ENCODE measurements at places on chromosomes 2 and 18.

- DNase-seq, result no peak
Observed at GRCh38 chr18:79720359-79720733, 40.7 kb downstream of the CTDP1 start.

DNA sequence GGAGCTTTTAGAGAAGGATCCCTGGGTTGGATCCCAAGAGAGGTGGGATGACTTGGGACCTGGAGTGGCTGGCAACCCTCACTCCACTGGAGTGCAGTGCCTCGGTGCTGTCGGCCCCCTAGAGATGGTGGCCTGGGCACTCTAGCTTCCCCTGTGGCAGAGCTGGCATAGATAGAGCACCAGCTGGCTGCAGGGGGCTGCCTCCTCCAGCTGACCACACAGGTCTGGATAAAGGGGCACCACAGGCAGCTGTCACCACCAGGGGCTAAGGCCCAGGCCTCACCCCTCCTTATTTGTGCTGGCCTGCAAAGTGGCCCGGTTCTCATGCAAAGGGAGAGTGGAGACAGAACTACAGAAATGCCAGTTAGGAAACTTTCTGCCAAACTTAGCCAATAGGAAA, 74.3 kb downstream of the ZBTB7C start:
- no peak for DNase-seq

DNA sequence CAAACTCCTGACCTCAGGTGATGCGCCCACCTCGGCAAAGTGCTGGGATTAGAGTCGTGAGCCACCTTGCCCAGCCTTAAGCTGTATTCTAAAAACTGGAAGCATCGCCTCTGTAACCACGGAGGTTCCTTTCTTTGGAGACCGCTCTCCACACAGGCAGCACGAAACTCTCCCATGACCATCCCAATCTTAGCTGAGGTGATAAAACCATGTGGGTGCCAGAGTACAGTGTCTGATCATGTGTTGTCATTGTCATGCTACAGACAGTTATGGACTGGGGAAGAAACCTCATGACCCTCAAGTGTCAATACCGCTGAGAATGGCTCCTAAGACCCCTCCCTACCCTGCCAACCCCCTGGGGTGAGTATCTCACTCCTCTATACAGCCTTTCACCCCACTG, 41.4 kb upstream of the EPG5 start:
- peak; percentile 40 for DNase-seq

DNA sequence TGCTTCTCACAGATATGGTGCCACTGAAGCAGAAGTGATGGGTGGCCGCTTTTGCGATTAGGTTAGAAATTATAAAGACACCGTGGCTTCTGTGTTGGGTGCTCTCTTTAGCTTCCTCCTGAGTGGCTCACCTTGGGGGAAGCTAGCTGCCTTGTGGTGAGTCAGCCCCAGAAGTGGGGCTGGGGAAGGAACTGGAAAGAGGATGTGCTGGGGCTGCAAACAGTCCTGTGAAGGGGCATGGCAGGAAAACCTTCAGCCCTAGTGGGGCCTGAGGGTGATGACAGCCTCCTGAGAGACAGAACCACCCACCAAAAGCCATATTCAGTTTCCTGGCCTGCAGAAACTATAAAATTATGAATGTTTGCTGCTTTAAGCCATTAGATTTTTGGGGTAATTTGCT, 8.9 kb upstream of the ASB18 start:
- DNase-seq, result no peak

GRCh38 chr2:9631878-9632700, 1.3 kb upstream of the YWHAQ start:
- DNase-seq, result no peak

DNA sequence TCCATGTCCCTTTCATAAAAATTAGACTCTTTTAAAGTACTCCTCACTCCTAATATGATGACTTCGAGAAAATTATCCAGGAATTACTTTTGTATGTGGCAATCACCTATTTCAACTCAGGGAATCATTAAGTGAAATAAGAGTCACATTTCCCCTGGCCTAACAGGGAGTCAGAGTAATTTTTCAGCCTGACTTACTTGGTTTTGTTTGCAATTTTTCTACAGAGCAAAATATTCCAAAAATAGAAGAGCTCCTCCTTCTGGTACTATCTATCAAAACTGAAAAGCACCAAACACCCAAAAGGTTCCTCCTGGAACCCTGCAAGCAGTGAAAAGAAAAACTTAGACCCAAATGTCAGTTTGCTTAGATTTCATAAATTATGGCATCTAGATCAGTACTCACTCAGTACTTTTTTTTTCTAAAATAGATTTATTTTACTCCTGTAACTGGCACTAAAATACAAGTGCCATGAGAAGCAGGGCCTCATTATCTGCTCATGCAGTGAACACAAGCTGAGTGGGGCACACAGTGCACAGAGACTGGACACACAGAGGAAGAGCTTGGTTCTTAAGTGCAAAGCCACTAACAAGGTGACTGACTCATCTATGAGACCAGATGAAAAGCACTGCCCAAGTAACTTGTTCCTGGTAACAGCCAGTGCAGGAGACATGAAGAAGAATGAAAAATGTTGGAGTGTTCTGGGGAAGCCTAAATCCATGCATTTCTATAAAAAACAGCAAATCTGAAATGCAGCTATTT, 28.7 kb downstream of the ACAA2 start:
- DNase-seq, result no peak

DNA sequence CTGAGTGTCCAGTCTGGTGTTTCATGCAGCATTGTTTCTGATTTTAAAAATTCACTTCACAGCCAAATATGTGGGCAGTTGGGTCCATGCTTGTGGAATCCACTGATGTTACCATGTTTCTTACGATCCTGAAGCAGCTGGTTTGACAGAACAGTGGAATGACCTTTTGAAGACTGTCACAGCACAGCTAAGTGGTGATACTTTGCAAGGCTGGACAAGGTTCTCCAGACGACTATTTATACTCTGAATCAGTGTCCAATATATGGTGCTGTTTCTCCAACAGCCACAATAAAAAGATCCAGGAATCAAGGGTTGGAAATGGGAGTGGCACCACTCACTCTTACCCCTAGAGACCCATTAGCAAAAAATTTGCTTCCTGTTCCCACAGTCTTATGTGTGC, 577.4 kb upstream of the RAB6C start:
- no peak for DNase-seq

DNA sequence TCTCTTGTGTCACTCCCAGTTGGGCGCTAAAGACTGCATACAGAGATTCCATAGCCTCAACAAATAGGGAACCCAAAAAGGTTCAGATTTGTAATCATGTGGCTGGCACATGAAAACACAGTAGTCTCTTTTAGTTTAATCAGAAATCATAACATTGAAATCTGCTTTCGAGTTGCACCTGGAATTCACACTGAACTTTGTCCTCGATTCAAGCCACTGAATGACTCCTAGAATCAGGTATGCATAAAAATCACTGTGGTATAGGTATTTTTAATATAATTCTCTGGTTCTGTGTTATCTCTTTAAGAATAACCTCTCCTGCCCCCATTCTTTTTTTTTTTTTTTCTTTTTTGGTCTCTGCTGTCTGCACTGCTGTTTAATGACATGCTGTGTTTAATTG, 150.2 kb downstream of the KCNH7 start:
- no peak for DNase-seq

- no peak for DNase-seq
Observed at GRCh38 chr18:34221971-34222306, 2.8 kb downstream of the NOL4 start.

GRCh38 chr18:12377556-12378197, 650 bp upstream of the AFG3L2 start:
- DNase-seq, result no peak

- no peak for DNase-seq
Observed at GRCh38 chr2:168962636-168963035, 61.5 kb downstream of the G6PC2 start.

All from inflammatory macrophage (primary cell).